ENCODE measurements at places on chromosomes 1 and 21.

DNA sequence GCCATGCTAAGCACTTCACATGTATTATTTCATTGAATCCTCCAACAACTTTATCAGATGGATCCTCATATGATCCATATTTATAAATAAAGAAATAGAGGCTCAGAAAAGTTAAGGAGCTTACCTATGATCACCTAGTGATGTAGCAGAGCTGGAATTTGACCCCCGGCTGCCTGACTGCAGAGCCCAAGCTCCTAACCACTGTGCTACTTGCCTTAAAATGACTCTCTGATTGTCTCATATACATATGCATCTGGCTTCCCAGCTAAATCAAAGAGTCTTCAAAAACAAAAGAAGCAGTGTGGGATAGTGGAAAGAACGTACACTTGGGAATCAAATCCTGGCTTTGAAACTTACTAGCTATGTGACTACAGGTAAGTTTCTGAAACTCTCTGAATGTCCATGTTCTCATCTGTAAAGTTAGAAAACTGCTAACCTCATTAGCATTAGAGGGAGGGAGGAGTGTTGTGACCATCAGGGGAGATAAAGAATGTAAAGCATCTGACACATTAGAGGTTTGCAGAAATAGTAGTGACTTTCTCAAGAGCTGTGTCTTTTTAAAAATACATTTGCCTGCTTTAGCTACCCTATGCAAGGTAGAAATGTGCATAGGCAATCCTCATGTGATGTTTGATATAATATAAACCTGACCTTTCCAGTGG, 67.2 kb upstream of the BARHL2 start:
- no peak for DNase-seq

DNA sequence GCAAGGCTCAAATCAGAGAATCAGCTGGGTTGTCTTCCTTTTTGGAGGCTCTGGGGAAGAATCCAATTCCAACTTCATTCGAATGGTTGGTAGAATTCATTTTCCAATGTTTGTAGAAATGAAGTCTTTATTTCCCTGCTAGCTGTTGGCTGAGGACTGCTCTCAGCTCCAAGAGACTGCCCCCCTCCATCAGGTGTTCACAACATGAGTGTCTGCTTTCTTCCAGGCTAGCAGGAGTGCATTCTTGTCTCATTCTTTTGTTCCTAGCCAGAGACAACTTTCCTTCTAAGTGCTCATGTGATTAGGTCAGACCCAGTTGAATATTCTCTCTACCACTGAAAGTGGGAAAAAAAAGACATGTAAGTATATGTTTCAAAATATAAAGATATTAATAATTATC, 95.2 kb downstream of the HLX start:
- no peak for DNase-seq

- DNase-seq = no peak
These were observed 2.4 kb downstream of the NTRK1 start for GRCh38 chr1:156862997-156863599.

- no peak for DNase-seq
These were observed 243 bp downstream of the ADAM15 start for GRCh38 chr1:155051342-155051776.

- no peak for DNase-seq
These were observed 117.1 kb downstream of the ZZZ3 start for GRCh38 chr1:77565321-77565720.

- no peak for DNase-seq
These were observed 112.7 kb upstream of the COA6 start for GRCh38 chr1:234260578-234260977.
